ENCODE measurements at places on chromosomes 11 and 22. TPM values are rescaled to one million over a fixed set of nuclear protein-coding genes. Genes with fewer than 3 reads are reported as not detected.

Gene APOA4
- not detected for total RNA-seq

Gene SAA4
- not detected for total RNA-seq

DNA sequence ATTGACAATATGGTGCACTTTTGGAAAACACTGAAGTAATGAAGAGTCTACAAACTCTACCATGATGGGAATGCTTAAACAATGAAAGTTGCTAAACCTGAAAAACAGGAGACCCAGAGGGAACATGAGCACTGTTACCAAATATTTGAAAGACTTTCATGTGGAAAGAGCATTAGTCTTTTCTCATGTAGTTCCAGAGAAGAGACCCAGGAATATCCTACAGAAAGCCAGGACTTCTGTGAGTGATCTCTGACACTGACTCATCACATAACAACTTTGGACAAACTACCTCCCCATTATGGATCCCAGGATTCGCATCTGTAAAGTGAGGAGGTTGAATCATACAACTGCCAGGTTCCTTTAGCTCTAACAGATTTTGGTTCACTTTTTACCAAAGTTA is 62.2 kb downstream of the FAM181B start:
- no peak for DNase-seq

DNA sequence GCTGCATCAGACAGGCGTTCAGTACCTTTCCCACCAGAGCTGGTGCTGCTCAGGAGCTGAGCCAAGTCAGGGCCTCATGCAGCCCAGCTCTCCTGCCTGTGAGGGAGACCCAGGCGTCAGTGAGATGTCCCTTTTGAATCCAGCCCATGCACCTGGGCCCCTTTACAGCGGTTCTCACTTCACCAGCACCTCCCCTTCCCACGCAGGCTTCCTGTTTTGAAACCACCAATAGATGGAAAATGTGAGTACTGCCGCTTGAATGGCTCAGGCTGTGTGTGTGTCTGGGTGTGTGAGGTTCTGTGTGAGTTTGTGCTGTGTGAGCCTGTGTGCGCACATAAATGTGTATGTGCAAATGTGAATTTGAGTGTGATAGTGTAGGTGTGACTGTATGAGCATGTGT is 88.4 kb downstream of the UBASH3B start:
- DNase-seq = no peak

DNA sequence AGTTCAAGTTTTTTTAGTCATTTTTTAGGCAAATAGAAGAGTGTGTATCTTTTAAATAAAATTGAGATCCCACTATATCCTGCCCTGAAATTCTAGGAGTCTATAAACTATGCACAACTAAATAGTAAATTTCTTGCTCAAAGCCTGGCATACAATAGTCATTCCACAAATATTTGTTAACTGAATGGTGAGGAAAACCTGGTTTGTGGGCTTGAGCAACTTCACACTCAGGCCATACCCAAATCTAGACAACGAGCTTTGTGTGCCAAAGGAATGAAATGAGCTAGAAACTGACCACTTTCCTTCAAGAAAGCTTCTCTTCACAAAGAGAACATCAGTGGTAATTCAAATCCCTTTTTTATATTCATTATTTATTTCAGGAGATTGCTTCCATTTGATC is 39.6 kb upstream of the AMOTL1 start:
- DNase-seq = no peak

- DNase-seq = no peak
Measured at GRCh38 chr11:12741671-12742216, 67.5 kb downstream of the TEAD1 start.

DNA sequence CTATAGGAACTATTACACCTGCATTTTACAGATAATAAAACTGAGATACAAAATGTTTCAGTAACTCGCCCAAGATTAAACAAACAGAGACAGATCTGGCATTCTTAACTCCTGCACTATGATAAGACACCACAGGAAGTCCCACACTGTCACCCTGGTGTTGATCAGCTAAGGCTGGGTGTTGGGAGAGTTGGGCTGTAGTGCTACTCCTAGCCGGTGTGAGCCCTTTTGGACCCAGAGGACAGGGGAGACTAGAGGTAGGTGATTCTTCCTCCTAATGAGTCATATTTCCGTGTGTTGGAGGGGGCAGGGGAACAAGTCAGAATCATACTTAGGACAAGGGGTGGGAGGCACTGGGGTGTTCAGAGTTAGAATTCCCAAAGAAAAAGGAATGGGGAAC is 353.2 kb upstream of the TENM4 start:
- peak; percentile 19 for DNase-seq

All from esophagus muscularis mucosa (tissue), 4 donors.